Vagina (tissue), 2 donors: ENCODE measurements at places on chromosomes 1 and 21. TPM values are rescaled to one million over a fixed set of nuclear protein-coding genes. Genes with fewer than 3 reads are reported as not detected.

- no peak overlapping the region for H3K4me3 ChIP-seq
- H3K36me3 ChIP-seq, result no peaks in the 10 kb centered on the region
- DNase-seq, result no peak
- H3K27ac ChIP-seq, result no peak overlapping the region
- H3K4me1 ChIP-seq, result no peaks in the 10 kb centered on the region
Observed at GRCh38 chr1:208654241-208654640, 410.1 kb upstream of the PLXNA2 start.

The C1QC gene
- total RNA-seq, result 128 TPM

- no peaks in the 10 kb centered on the region for H3K27me3 ChIP-seq
- no peak overlapping the region for H3K4me3 ChIP-seq
- no peak for DNase-seq
- no peaks in the 10 kb centered on the region for H3K4me1 ChIP-seq
- H3K36me3 ChIP-seq, result no peaks in the 10 kb centered on the region
Observed at GRCh38 chr1:209106237-209106741, 477.2 kb upstream of the CAMK1G start.

- H3K36me3 ChIP-seq, result no peaks in the 10 kb centered on the region
- no peaks in the 10 kb centered on the region for H3K4me1 ChIP-seq
- H3K27me3 ChIP-seq, result no peaks in the 10 kb centered on the region
- no peak overlapping the region for H3K4me3 ChIP-seq
- no peak overlapping the region for H3K27ac ChIP-seq
Observed at GRCh38 chr1:3011631-3012455, 9.4 kb upstream of the ACTRT2 start.

- H3K27ac ChIP-seq, result no peak overlapping the region
- H3K4me1 ChIP-seq, result no peaks in the 10 kb centered on the region
- H3K36me3 ChIP-seq, result no peaks in the 10 kb centered on the region
- H3K27me3 ChIP-seq, result no peaks in the 10 kb centered on the region
Observed at GRCh38 chr1:18783705-18784481, 75.6 kb downstream of the TAS1R2 start.

DNA sequence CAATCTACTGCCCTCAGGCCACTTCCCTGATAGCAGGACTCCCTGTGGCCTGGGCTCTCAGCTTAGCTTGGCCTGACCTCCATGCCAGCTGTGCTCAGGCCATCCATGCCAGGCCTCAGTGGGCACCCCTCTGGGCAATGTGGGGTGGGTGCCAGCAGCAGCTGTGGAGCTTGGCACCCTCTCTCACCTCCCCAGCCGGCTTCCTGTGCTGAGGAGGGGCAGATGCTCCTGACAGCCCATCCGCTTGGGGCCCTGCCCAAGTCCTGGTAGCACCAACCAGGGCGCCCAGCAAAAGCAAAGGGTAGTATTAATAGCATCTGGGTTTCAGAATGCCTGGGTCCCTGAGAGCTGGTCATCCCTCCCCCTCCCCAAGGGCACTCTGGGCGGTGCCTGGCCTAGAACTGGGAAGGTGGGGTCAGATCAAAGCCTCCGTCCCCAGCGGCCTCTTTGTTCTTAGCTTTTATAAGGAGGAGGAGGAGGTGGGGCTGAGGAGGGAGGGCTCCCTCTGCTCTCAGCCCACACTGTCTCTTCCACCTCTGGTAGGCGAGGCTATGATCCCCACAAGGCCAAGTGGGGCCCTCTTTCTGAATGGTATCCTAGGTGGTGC, 6.1 kb downstream of the EFNA4 start:
- DNase-seq, result no peak
- no peak overlapping the region for H3K4me3 ChIP-seq
- no peaks in the 10 kb centered on the region for H3K27me3 ChIP-seq
- H3K4me1 ChIP-seq, result peaks cover 31% of the 10 kb centered on the region
- no peaks in the 10 kb centered on the region for H3K36me3 ChIP-seq
- no peak overlapping the region for H3K27ac ChIP-seq

DNA sequence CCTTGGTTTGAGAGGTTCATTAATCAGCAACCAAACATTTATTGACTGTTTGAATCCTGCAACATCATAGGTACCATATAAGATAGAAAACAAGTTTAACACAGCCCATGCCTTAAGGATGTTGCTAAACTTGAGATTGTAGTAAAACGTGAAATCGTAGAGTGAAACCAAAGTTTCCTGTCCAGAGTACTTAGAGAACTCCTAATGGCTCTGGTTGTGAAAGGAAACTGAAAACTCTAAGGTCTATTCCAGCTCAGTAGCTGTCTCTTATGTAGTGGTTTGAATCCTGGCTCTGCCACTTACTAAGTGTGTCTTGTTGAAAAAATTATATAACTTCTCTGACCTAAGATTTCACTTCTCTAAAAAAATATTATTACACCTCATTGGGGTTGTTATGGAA, 310.9 kb downstream of the NTNG1 start:
- no peaks in the 10 kb centered on the region for H3K36me3 ChIP-seq
- no peak overlapping the region for H3K27ac ChIP-seq
- DNase-seq, result no peak
- H3K4me1 ChIP-seq, result no peaks in the 10 kb centered on the region
- H3K4me3 ChIP-seq, result no peak overlapping the region
